Gastroesophageal sphincter (tissue), 4 donors: ENCODE measurements at places on chromosomes 3 and 15.

- no peak for ATAC-seq
Observed at GRCh38 chr3:16551342-16551976, 38.0 kb upstream of the RFTN1 start.

- no peak for ATAC-seq
Observed at GRCh38 chr15:70112074-70112395, 14.3 kb upstream of the TLE3 start.

- ATAC-seq = no peak
Observed at GRCh38 chr3:45437383-45437782, 49.0 kb downstream of the LARS2 start.

- ATAC-seq = no peak
Observed at GRCh38 chr3:154244644-154245043, 79.6 kb downstream of the DHX36 start.

DNA sequence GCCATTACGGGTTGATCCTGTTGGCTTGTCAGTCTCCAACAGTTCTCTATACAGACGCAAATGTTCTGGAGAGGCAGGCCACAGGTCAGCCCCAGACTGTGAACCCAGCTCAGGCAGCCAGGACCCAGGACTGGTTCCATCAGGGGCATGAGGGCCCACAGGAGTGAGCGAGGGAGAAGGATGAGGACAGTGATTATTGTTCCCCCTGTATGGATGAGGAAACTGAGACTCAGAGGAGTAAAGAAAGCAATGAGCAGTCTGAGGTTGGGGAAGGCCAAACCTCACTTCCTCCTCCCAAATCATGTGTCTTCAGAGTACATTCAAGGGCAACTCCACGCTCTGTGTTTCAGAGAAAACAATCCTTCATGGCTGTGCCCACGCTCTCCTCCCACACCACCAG, 121.9 kb downstream of the RPLP1 start:
- no peak for ATAC-seq

DNA sequence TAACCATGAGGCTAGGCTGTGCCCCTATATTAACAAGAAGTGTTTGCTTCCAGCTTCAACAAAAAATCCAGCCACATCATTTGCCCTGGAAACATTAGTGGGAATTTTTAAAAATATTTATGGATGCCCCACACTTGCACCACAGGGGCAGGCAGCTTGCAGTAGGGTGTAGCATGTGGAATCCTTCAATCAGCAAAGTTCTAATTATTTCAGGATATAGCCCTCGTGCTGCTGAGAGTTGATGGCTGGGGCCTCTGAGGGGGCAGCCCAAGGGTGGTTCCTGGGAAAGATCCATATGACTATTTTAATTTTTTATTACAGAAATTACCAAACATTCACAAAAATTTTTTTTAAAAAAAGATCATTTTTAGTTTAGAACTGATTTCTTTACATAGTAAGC, 35.1 kb upstream of the LMCD1 start:
- ATAC-seq = no peak

DNA sequence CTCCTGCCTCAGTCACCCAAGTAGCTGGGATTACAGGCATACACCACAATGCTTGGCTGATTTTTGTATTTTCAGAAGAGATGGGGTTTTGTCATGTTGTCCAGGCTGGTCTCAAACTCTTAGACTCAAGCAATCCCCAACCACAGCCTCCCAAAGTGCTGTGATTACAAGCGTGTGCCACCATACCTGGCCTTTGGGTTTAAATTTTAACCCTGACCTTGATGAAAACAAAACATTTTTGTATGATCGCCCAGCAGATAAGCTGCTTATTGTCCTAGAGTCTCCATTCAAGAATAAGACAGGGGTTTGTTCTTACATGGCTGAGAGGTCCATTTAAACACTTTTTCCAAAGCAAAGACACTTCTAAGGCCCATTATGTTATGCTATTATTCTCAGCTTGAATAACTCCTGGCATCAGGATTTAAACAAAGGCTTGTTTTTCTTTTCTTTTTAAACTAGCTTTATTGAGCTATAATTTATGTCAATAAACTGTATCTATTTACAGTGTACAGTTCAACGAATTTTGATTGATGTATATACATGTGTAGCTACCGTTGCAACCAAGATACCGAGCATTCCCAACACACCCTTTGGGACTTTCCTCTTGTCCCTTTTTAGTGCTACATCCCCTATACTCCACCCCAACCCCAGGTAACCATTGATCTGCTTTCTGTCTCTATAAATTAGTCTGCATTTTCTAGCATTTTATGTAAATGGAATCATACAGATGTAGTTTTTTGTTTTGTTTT, 1.4 kb upstream of the MUC13 start:
- no peak for ATAC-seq

- peak; percentile 81 for ATAC-seq
Observed at GRCh38 chr3:45807681-45808540, 11.6 kb upstream of the SLC6A20 start.

- ATAC-seq = no peak
Observed at GRCh38 chr15:36905908-36906307, 194.4 kb downstream of the MEIS2 start.
